ENCODE measurements at places on chromosomes 2 and 18.
A peak's percentile ranks its signal among the peaks of the same experiment; 100 is the strongest.

- no peak for DNase-seq
These were observed 47.3 kb downstream of the SOCS6 start for GRCh38 chr18:70335892-70336726.

DNA sequence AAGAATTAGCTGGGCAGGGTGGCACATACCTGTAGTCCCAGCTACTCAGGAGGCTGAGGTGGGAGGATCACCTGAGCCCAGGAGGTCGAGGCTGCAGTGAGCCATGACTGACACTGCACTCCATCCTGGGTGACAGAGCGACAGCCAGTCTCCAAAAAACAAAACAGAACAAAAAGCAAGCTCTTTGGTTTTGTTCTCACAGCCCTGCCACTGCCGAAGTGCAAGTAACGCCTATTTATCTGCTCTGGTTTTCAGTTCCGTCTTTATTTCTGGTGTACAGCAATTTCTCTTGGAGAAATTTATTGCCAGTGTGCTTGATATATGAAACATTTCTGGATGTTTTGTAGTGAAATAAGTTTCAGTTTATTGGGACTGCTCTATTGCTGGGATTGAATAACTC is 61.9 kb downstream of the RAB10 start:
- DNase-seq = no peak

- DNase-seq = no peak
These were observed 23.4 kb upstream of the GALNT14 start for GRCh38 chr2:31161637-31162036.

DNA sequence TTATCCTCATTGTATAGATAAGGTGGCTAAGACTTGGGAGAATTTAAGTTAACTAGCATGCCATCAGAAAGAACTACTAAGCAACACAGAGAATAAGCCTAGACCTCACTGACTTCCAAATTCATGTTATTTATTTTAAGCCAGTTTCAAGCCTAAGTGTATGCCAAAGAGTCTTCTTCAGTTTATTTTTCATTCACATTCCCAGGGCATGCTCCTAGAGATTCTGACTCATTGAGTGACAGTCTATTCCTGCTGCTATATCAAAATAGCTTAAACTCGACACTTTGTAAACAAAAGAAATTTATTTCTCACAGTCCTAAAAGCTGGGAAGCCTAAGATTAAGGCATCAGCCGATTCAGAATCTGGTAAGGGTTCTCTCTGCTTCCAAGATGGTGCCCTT is 467.1 kb downstream of the MBD2 start:
- DNase-seq = no peak

DNA sequence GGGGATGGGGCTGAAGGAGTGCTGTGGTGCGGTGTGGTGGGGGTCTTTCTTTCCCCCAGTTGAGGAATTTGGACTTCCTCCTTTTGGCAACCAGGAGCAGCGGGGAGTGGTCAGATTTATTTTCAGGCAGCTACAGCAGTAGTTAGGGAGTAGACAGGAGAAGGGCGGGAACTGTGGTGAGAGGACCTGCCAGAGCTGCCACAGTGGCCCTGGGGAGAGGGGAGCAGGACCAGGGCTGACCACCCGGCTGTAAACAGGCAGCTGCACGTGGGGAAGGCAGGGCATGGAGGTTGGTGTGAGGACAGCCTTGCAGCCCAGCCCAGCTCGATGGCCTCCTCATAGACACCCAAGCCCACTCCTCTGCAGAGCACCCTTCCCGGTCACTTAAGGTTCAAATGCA is 197.2 kb downstream of the GLI2 start:
- no peak for DNase-seq

DNA sequence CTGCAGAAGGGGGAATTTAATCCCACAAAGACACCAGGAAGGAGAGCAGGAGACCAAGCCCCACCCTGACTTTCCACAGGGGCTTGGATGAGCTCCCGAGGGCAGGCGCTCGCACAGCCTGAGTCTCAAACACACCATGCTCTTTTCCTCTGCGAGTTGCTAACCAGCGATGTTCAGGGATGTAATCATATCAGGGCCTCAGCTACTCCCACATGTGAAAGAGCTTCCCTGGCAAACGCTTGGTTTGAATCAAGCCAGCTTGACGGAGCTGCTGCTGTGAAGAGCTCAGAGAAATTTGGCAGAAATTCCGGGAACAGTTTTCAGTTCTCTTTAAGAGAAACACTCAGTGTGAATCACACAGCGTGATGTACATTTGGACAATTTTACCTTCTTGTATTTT is 385.8 kb downstream of the GALR1 start:
- no peak for DNase-seq

DNA sequence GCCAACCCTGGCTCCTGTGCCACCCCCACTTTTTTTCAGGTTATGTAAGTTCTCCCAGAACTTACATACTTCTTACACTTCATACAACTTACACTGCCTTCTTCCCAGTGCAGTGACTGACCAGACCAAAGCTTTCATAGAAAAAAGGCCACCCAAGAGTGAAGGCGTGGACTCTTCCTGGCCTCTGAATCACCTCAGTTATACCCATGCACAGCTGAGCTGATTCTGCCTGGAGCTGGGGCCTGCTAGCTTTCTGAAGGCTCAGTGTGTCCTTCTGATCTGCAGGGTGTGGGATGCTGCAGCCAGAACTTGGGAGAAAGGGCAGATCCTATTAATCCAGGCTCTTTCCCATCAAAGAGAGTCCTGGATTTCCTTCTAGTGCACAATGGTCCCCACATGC is 216.1 kb downstream of the TTC32 start:
- DNase-seq = no peak

- DNase-seq = peak; percentile 41
These were observed 10.0 kb downstream of the RHOB start for GRCh38 chr2:20456636-20457426.

- no peak for DNase-seq
These were observed 7.0 kb upstream of the STK39 start for GRCh38 chr2:168254158-168254935.

GRCh38 chr2:135863233-135863632 is 13.0 kb downstream of the MCM6 start:
- no peak for DNase-seq

- DNase-seq = no peak
These were observed 31.2 kb upstream of the NXPH2 start for GRCh38 chr2:138811431-138811830.

- peak; percentile 8 for DNase-seq
These were observed 167.3 kb upstream of the ALKAL2 start for GRCh38 chr2:455015-455705.

GRCh38 chr2:209936106-209936666 is 66.3 kb upstream of the RPE start:
- no peak for DNase-seq

- no peak for DNase-seq
These were observed 73.2 kb downstream of the ASB1 start for GRCh38 chr2:238499731-238500580.

DNA sequence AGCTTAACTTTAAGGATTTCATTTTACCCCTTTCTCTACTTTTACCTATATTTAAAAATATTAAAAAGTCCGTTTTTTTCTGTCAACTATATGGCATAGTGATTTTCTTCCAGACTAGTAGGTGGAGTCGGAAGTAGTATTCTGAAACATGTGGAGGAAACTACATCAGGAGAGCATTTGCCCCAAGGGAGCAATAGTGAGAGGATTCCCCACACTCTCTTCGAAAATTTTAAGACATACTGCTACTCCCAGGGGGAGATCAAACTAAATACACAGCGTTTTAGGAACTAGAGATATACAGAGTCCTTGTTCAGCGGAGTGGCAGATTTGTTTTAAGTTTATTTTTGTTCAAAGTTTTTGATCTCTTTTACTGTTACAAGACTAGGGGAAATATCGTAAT is 40.6 kb downstream of the METAP1D start:
- no peak for DNase-seq

DNA sequence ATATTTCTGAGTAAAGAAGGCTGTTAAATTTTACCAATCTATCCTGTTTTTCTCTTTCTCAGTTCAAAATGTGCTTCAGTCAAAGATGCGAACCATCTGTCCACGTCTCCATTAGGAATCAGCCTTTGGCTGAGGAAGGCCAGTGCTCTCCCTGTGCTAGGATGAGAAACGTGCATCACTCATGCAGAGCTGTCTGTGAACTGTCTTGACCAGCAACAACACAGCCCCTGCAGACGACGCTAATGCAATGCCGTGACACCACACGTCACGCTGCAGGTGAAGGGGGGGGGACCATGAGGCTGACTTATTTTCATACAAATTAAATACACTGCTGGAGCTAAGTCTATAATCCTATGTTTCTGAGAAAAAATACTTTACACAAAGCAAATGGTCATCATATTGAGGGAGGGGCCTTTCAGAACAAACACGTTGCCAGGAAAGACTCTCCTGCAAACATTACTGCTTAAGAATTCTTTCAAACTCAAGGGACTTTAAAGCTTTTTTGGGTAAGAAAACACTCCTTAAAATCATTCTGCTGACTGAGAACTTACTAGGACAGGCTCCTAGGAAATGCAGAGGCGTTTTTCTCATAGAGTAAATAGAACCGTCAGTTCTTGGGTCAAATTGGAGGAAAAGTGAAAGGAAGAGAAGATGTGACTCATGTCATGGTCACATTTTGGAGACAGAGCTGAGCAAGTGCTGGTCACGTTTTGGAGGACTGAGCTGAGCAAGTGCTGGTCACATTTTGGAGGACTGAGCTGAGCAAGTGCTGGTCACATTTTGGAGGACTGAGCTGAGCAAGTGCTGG is 97.0 kb downstream of the MBP start:
- DNase-seq = no peak

DNA sequence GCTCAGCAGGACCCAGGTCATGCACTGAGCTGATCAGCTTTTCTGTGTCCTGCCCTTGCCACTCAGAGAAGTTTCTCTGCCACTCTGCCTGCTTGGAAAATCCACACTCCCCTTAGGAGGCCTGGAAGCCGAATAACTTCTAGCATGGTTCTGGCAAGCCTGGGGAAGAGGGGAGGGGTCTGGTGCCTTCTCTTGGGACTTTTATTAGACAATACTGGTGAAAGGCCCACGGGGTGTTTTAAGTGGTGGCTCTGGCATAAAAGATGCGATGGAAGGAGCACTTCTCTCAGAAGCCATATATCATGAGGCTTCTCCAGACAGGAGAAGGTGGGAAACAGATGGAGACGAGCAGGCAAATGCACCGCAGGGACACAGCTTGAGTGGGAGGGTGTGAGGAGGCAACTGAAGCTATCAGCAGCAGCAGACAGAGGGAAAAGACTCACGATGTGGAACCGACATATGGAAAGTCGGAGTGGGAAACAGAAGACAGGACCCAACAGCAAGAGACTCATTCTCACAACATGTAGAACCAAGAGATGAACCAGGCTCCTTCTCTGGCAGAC is 141.8 kb upstream of the CTNNA2 start:
- no peak for DNase-seq

GRCh38 chr2:231335591-231335990 is 59.9 kb upstream of the B3GNT7 start:
- no peak for DNase-seq

DNA sequence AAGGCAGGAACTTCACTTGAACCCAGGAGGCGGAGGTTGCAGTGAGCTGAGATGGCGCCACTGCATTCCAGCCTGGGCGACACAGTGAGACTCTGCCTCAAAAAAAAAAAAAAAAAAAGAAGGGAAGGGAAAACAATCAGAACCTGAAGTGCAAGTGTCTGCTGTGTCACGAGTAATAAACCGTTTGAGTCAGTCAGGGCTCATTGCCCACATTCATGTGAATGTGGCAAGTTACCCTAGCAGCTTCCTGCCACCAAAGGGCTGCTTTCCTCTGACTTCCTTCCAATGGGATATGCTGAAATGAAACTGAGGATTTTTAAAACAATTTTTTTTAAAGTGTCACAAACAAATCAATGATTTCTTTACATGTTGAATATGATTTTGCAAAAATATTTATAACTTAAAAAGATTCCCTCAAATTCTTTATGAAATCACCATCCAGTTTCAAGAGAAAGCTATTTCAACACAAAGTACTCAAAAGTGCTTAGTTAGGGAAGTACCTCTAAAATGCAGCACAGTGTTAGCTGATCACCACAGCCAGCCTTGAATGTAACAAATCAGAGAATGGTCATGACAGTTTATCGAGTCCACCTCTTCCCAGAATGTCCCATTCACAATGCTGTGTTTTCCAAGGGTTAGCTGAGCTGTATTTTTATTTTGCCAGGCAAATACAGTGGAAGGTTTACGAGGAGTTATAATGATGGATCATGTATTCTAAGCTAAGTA is 36.4 kb downstream of the WDSUB1 start:
- DNase-seq = peak; percentile 7

GRCh38 chr2:86441882-86442641 is 891 bp downstream of the KDM3A start:
- DNase-seq = peak; percentile 71

DNA sequence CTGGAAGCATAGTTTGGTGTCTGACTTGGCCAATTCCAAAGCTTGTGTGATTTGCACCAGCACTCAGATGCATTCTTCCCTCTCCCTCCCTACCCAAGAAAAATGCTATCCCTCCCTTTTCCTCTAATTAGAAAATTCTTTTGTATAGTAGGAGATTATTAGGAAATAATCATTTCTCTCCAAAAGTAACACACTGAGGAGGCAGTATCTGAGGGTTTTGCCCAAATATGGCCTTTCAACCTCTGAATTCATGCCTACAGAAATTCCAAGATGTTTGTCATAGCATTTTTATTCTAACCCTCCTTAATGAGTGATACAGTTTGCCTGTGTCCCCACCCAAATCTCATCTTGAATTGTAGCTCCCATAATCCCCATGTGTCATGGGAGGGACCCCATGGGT is 5.0 kb upstream of the TMEM18 start:
- no peak for DNase-seq

GRCh38 chr2:152410165-152410597 is 75.2 kb downstream of the FMNL2 start:
- DNase-seq = no peak

- DNase-seq = no peak
These were observed 15.6 kb downstream of the SLC4A3 start for GRCh38 chr2:219643084-219643473.

DNA sequence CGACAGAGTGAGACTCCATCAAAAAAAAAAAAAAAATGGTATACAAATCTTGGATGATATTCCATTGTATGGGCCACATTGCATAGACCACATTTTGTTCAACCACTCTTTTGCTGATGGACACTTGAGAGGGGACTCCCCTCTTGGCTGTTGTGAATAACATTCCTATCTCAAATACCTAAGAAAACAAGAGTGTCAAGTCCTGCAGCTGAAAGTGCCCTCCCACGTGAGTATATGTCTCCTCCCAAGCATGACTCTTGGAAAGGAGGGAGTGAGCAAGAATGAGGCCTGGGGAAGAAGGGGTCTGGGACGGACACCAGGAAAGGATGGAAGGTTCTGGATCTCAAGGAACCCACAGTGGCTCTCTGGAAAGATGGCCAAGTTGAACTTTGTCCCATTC is 36.0 kb upstream of the NPAS2 start:
- no peak for DNase-seq

GRCh38 chr2:219230059-219230540 is 494 bp downstream of the ANKZF1 start:
- peak; percentile 65 for DNase-seq

DNA sequence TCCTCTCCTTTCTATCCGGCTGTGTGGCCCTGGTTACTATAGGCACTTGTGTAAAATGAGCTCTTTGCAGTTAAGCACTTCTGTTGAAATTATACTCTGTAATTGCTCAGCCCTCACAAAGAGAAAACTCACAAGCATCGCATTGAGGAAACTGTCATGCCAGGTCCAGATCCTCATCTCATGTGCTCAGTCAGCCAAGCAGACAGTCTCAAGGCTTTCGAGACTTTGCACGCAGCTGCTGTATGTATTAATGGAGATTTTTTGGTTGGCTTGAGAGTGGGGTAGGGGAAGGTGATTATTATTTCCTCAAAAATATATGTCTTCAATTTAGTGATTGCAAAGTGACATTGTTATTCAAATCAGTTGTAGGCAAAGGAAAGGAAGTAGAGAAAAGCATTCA is 33.0 kb upstream of the PHLPP1 start:
- DNase-seq = no peak

- DNase-seq = no peak
These were observed 42.4 kb upstream of the ACKR3 start for GRCh38 chr2:236527159-236527630.
